ENCODE measurements at places on chromosomes 2 and 18.

GRCh38 chr2:1593371-1594122 lies 150.8 kb downstream of the PXDN start:
- peak; percentile 86 for DNase-seq

GRCh38 chr2:216557820-216558219 lies 59.2 kb downstream of the RPL37A start:
- no peak for DNase-seq

DNA sequence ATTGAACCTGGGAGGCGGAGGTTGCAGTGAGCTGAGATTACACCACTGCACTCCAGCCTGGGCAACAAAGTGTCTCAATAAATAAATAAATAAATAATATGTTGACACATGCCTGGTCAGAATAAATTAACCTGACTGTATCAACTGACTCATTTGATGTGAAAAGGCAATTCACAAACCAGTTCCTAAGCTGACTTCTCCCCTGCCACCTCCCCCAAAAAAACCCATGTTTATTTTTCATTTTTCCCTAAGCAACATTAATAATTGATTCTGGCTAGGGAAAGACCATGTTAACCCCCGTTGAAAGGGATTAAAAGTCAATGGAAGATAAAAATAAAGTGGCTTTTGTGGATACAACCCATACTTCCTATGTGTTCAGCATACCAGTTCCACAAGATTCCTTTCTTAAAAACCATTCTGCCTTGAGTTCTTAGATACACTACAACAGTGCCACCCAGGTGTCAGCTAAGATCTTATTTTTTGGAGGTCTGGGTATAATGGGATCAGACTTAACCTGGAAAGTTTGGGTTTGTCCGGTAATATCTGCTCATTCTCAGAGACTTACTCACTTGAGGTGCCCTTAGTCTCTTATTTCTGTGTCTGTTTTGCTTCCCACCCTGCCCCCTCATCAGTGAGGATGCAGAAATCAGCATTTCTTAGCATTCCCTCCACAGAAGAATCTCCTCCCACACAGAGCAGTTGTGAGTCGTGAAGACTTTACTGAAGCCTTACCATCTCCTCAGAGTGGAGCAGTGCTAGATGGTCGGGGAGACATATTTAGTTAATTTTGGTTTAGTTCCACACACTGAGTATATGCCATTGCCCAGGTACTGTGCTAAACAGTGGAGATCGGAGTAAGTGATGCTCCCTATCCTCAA lies 10.1 kb upstream of the MCFD2 start:
- DNase-seq: no peak

GRCh38 chr2:158239271-158239670 lies 137.6 kb downstream of the UPP2 start:
- DNase-seq: no peak

- no peak for DNase-seq
These were observed 209.3 kb downstream of the SS18 start for GRCh38 chr18:25881149-25881548.

DNA sequence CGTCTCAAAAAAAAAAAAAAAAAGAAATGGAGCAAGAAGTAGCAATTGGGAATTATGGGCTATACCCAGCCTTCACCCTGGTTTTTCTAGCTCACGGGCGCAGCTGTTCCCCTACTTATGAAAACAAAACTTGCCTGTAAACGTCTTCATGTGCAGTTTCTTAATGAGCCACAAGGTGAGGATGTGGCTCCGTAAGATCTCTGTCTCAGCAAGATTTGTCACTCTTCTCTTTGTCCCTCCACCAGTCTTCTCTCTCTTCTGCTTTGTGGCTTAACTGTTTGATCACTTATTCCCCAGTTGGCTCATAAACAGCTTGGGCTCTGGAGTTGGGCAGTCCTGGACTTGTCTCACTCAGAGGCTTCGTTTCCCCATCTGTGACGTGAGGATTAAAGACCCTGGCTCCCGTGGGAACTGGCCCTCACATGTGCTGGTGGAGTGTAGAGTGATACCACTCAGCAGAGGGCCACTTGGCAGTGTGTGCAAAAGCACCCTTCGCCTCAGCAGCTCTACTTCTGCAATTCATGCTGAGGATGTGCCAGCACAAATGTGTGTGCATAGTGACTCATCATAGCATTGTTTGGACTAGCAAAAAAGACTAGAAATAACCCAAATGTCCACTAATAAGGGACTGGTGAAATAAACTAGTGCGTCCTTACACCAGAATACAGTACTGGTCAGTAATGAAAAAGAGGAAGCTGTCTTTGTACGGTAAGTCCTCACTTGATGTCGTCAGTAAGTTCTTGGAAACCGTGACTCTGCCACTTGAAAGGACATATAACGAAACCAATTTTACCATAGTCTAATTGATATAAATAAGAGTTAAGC lies 8.7 kb downstream of the CEP68 start:
- DNase-seq: peak; percentile 92

DNA sequence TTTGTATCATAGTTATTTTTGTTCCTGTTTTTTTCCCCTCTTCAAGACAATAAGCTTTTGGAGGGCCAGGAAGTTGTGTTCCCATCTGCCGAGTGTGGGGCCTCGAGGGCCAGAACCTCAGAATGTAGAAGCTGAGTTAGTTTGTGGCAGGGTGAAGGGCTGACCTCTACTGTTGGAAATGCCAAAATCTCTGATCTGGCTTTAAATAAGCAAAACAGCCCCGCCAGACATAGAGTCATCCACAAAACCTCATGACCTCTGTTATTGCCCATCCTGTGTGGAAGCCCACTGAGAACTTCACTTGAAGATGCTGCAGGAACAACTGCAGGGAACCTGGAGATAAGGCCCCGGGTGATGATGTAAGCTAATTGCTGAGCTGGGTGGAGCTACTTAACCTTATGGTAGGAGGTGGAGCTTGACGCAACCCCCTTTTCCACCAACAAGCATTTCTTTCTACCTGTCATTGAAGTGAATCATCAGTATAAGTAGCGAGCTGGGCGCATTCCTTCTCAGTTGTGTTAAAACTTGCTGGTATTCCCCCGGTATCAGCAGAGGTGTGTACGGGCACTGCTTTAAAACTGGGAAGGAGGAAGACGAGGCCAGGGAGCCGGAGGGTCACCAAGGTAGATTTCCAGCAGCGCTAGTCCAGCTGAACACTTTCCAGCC lies 177.2 kb downstream of the NEDD4L start:
- peak; percentile 98 for DNase-seq

- DNase-seq: peak; percentile 62
These were observed 46.6 kb upstream of the AMMECR1L start for GRCh38 chr2:127932199-127932876.

GRCh38 chr2:100409975-100410647 lies 7.4 kb downstream of the CHST10 start:
- no peak for DNase-seq

- DNase-seq: no peak
These were observed 719.7 kb upstream of the ID2 start for GRCh38 chr2:7962161-7962560.

DNA sequence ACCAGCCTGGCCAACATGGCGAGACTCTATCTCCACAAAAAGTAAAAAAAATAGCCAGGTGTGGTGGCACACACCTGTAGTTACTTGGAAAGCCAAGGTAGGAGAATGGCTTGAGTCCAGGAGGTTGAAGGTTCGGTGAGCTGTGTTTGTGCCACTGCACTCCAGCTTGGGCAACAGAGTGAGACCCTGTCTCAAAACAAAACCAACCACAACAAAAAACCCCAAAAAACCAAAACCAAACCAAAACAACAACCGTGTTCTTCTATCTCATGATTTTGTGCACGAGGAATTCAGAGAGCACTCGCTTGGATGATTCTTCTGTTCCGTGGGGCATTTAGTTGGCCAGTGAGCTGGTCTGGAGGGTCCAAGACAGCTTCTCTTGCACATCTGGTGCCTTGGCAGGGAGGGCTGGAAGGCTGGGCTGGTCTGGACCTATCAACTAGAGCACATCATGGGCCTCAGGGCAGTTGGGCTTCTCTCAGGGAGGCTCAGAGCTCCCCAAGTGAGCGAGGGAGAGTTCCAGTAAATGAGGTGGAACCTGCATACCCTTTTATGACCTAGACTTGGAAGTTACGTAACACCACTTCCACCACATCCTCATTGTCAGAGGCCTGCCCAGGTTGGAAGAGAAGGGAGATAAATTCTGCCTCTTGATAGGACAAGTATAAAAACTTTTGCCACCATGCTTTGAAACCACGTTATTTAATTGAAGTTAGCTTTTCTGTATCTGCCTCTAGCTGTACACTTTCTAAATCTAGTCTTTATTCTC lies 25.2 kb downstream of the SIX2 start:
- DNase-seq: no peak

DNA sequence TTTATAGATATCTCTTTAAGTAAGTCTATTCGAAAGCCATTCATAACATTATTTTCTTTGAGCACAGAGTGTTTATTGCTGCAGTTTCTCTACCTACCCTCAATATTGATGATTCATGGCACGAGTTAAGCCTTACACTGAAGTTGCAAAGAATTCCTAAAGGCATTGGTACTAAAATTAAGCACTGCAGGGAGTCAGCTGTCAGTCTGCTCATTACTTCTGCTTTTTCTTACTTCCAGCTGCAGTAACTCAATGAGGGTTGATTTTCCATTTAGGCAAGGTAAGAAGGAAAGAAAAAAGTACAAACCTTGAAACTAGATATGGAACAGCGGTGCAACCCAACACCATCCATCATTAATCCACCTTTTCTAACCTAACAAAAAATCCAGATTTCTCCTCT lies 65.2 kb downstream of the RNF152 start:
- DNase-seq: no peak

Measured in fibroblast of lung (primary cell).